Endothelial cell (in vitro differentiated cells): ENCODE measurements at places on chromosomes 4 and X. TPM values are rescaled to one million over a fixed set of nuclear protein-coding genes. Genes with fewer than 3 reads are reported as not detected.

- no peak for DNase-seq
- no peaks in the 10 kb centered on the region for H3K36me3 ChIP-seq
- H3K27me3 ChIP-seq = peaks cover 2% of the 10 kb centered on the region
These were observed 70.4 kb upstream of the FHL1 start for GRCh38 chrX:136076942-136077341.

FHDC1 gene
- 0.90 TPM for total RNA-seq

P2RY8 gene
- not detected for total RNA-seq

DNA sequence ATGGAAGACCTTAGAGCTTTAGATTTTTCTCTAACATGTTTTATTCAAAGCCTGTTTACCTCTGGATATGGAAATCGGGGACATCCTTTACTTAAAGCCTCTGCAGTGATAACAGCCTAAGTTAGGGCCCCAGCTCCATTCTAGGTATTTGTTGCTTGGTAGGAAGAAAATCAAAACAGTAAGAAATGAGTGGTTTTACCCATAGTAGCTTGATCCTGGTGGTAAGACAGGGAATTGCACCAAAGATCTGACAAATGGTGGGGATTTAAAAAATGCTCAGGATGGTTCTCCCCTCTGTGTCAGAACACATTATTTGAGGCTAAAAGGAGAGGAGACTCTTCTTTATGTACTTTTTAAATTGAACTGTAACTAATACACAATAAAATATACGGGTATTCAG is 52.4 kb downstream of the AFF2 start:
- no peak overlapping the region for H3K27ac ChIP-seq
- H3K36me3 ChIP-seq = no peaks in the 10 kb centered on the region
- no peaks in the 10 kb centered on the region for H3K4me1 ChIP-seq
- H3K4me3 ChIP-seq = no peak overlapping the region

XAGE1A gene
- not detected for total RNA-seq

GAGE12J gene
- not detected for total RNA-seq

CTAG2 gene
- not detected for total RNA-seq

GRCh38 chr4:158915683-158916241 is 146.9 kb downstream of the FNIP2 start:
- peaks cover 1% of the 10 kb centered on the region for H3K27me3 ChIP-seq
- H3K4me3 ChIP-seq = no peak overlapping the region
- H3K36me3 ChIP-seq = no peaks in the 10 kb centered on the region
- H3K27ac ChIP-seq = no peak overlapping the region

GRCh38 chr4:7879127-7879526 is 60.5 kb downstream of the AFAP1 start:
- peaks cover 10% of the 10 kb centered on the region for H3K27me3 ChIP-seq
- H3K27ac ChIP-seq = peak overlapping the region; percentile 74
- H3K36me3 ChIP-seq = no peaks in the 10 kb centered on the region
- DNase-seq = no peak
